Pons (tissue), 1 donor: ENCODE measurements at places on chromosomes 1 and 21.

DNA sequence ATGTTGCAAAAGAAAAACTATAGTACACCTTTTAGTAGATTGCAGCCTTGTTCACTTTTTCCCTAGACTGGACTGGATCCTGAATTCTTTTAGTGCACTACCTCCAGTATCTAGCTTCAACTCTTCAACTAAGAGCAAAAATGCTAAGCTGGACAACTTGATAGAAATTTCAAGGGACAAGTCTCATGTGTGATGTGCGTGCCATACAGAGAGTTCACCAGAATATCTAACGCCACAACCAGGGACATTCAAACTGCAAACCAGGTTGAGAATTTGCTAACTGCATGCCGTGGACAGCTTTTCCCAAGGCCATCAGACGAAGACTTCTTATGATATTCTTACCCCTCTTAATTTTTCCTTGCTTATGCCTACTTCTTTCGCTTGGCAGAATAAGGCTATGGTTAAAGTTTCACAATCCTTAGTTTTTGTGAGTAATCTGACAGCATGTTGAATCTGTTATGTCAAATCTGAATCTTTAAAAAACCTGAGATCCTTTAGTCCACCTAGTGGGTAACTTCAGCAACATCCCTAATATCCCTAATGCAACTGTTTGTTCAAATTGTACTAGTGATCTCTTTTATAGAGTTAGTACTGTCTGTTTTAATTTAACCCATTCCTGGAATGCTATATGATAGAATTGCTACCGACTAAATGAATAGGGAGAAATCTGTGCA is 66.4 kb downstream of the DDAH1 start:
- no peak for DNase-seq

- DNase-seq, result no peak
Measured at GRCh38 chr1:203655671-203656070, 29.0 kb downstream of the ATP2B4 start.

DNA sequence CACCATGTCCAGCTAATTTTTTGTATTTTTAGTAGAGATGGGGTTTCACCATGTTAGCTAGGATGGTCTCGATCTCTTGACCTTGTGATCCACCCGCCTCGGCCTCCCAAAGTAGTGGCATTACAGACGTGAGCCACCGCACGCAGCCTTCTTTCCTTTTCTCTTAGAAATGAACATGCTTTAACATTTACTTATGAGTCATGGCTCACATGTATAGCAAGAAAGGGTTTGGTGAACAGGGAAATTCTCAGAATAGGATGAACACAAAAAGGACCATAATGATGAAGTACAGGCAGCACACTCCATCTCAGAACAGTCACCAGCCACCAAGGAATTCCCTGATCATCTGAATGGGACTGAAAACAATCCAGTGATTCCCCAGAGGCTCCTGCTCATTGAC is 9.4 kb upstream of the VAMP4 start:
- no peak for DNase-seq

DNA sequence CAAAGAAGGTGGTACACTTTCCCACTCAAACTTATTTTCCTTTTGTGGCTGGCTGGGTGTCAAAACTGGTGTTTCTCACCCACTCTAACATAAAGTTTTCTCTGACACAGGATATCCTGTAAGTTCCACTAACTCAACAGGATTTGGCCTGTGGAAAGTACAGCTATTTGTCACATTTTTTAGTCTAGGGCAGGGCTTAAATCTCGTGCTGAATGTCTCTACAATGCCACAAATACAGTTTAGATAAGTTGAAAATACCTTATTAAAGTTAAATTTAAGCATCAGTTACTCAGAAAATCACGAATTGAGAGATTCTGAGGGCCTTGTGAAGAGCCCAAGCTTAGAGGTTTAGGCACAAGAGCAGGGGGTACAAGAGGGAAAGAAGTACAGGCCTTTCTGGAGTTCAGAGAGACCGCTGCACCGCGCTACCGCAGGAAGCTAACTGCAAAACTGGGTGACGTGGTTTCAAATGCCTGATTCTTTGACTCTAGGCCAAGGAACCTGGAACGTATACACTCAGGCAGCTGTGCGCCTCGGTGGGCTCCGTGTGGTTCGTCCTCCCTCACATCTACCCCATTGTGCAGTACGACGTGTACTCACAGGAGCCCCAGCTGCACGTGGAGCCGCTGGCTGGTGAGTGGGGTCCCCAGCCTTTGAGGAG is 23.4 kb upstream of the PWP2 start:
- DNase-seq, result no peak

GRCh38 chr1:247474367-247474766 is 16.5 kb upstream of the OR2B11 start:
- no peak for DNase-seq

DNA sequence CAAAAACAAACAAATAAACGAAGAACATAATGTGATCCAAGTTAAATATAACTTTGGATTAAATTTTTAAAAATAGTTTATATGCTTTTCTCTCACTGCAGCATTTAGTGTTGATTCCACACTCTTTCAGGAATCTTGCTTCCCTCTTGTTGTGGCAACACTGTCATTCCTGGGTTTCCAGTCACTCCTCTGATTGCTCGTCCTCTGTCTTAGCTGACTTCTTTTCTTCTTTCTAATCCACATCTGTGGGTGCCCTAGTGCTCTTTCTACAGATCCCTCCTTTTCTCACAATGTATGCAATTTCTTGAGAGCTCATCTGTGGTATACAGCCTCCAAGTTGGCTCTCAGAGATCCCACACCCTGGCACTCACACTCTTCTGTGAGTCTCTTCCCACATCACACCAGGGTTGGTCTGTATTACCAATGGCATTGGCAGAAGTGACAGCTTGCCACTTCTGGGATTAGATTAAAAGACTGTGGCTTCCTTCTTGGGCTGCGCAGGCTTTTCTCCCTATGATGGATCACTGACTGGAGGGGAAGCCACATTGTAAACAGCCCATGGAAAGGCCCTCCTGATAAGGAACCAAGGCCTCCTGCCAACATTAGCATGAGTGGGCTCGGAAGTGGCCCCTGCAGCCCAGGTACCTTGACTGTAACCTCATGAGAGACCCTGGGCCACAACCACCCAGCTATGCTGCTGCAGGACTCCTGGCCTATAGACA is 11.5 kb upstream of the MYOC start:
- no peak for DNase-seq

DNA sequence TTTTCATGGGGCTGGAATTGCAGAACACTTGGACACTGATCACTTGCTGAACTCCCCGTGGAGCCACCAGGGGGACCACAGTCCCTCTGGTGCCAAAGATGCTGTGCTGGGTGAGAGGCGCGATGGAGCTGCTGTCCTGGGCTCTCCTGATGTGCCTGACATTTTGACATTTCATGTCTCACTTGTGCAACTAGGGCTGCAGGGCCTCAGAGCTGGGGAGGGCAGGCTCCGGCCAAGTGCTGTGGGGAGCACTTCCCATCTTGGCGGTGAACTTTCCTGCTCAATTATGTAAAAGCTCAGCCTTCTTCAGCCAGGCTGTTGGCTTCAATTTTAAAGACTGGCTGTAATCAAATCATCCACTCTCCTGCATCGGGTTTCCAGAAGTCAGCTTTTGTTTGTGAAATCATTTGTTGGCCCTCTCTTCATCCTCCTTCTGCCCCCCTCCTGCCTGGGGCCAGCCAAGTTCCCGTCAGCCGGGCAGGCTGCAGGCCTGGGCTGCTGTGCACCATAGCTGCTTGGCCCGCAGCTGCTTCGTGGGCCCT is 36.8 kb downstream of the KCNAB2 start:
- DNase-seq, result no peak

GRCh38 chr1:10726355-10726754 is 70.1 kb downstream of the CASZ1 start:
- DNase-seq, result peak; percentile 7

DNA sequence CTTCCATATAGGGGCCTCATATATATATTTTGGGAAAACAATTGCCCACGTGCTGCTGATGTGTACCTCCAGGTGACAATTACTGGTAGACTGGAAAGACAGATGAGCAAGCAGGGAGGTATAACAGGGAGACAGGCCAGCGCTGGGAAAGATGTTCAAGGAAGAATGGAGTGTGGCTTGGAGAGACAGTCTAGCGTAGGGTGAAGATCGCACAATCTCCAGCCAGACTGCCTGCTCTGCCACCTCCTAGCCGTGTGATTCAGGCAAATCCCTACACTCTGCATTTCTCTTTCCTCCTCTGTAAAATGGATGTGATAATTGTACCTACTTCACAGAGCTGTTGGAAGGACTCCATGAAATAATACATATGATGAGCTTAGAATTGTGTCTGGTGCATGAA is 66.1 kb downstream of the TMCO4 start:
- DNase-seq, result no peak

DNA sequence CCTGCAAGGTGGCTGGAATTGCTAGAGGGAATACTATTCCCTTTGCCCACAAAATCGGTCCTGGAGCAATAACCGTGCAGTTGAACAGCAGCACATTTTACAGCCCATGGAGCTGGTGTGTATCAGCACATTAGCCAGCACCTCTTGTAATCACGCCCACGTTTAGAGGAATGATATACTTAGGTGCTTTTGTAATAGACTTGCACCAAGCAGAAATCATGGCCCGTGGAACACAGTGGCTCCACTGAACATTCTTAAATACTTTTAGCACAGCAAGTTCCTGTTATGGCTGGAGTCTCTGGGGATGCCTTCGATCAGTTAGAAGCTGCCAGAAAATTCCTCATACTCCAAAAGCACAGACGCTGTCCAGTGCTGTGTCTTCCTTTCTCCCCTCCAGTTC is 218.1 kb upstream of the FAM78B start:
- DNase-seq, result no peak

- DNase-seq, result no peak
Measured at GRCh38 chr1:118262865-118263264, 77.8 kb upstream of the SPAG17 start.

GRCh38 chr1:58116284-58116683 is 430.2 kb downstream of the OMA1 start:
- DNase-seq, result no peak

GRCh38 chr1:239387304-239388158 is 1.2 kb downstream of the CHRM3 start:
- DNase-seq, result no peak

DNA sequence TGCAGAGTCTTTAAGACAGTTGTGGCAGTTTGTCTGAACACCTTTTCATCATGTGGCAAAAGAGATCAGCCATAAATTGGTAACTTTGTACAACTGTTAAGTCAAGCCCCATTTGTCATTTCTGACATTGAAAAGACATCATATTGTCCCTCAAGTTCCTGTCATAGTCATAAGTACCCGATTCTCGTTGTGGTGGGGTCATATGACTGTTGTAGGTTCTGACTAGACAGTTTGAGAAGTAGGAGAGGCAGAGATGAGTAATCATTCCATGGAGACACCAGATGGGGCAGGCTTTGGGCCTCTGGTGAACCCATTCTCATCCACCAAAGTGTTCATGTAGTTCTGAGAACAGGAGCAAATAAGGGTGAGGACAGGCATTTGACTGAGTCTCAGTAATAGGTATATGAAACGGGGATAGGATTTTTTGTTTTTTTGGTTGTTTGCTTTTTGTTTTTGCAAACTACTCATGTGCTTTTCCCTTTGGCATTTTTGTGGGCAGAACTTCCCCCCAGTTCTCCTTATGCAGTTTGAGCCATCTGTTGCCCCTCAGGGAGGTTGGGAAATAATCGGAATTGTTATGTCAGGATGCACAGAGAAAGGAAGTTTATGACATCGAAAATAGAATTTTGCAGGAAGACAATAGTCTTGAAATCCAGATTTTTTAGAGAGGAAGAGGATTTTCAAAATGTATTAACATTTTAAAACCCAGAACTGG is 86.9 kb upstream of the KCNE2 start:
- DNase-seq, result no peak

DNA sequence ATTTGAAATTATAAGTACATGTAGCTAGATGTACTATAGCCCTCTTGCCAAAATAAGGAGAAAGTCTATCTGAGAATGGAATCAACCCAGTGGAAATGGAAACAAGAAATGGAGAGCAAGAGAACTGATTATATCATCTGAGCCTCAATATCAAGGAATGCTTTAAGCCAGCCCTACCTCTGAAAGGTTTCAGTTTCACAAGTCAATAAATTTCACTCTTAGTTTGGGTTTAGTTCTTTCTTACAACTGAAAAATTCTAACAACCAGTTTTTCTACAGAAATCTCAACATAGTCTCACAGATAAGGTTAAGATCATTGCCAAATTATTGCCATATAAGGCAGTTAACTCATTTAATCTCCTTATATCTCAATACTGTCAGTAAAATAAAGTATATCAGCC is 80.0 kb downstream of the EPS15 start:
- no peak for DNase-seq

DNA sequence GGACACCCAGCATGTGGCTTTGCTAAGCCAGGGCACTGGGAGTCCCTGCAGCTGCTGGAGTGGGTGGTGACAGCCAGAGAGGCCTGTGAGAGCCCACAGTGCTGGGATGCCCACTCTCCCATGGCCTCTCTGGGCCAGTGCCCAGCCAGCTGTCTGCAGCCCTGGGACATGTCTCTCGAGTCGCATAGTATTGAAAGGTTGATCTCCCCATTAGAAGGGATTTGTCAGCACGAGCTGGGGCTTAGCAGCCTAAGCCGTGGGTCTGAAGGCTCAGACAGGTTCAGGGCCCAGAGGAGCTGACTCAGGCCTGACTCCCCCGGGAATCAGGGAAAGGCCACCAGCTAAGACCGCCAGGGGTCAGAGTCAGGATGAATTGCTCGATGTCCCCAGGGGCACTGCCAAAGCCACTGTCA is 53.5 kb downstream of the FOXD2 start:
- DNase-seq, result no peak

- no peak for DNase-seq
Measured at GRCh38 chr21:38494251-38494642, 4.0 kb downstream of the ERG start.

- no peak for DNase-seq
Measured at GRCh38 chr1:70906800-70907199, 140.8 kb downstream of the PTGER3 start.

DNA sequence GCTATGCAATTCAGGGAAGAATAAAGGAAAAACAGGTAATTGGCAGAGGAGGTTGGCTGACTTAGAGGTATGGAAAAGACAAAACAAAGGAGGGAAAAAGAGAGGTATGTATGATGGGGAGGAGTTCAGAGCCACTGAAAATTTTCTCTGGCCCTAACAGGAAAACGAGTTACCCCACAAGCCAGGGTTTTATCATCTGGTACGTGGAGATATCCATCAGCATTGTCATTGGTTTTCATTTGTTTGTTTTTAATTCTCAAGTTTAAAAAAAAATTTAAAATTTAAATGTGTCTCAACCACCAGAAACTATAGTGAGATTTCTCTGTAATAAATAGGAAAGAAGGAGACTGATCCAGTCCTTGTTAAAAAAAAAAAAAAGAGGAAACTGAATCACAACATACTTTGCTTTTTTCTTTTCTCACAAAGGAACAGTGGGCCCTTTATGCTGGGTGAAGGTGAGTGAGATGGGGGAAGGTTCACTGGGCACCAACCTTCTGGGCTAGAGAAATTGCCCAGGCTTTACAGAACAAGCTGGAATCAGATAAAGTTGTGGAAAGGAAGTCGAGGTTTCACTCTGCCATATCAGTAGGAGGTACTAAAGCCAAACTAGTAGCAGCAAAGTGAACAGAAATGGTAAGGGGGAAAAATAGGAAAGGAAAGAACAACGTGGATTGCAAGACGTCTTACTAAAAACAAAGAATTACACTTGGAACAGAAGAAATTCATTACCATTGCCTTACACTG is 2.7 kb downstream of the IFNAR2 start:
- DNase-seq, result peak; percentile 53
